ENCODE measurements at places on chromosomes 6 and 20.

- DNase-seq, result no peak
These were observed 31.6 kb upstream of the RIMS4 start for GRCh38 chr20:44841955-44842354.

DNA sequence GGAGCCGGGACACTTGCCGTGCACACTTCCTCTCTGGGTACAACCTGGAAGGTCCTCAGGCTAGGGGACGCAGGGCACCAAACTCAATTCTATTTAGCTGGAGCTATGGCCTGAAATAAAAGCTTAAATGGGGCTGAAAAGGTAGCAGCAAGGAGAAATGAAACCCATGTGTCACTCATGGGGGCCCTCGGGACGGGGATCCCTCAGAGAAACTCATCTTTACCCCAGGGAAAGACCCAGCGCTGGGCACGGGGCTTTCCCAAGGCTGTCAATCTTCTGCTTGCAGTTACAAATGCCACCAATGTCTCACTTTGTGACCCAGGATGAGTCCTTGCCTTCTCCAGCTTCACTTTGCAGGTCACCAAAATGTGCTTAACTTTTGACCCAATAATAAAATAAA is 16.5 kb downstream of the SNAI1 start:
- DNase-seq, result no peak

DNA sequence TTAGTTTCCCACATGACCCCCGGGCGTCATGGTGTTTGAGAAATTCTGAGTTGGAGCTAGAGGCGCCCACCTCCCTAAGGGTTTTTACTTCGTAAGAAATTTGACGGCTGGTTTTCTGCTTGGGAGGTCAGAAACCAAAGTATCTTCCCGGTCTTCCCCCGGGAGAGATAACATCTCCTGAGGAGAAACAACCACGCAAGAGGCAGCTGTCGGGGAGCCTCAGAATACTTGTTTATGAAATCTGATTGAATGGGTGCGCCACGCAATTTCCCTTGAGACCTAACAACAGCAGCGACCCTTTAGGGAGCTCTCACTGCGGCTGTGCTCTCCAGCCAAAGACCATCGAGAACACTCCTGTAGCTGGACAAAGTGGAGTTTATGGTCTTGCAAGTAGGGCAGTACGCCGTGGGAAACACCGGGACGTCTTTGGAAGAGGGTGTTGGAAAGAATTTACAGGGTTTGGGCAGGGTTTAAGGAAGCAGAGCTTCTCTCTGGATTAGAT is 608 bp upstream of the EIF2S2 start:
- no peak for DNase-seq

- DNase-seq, result no peak
These were observed 7.2 kb upstream of the TRIB3 start for GRCh38 chr20:373171-373890.

DNA sequence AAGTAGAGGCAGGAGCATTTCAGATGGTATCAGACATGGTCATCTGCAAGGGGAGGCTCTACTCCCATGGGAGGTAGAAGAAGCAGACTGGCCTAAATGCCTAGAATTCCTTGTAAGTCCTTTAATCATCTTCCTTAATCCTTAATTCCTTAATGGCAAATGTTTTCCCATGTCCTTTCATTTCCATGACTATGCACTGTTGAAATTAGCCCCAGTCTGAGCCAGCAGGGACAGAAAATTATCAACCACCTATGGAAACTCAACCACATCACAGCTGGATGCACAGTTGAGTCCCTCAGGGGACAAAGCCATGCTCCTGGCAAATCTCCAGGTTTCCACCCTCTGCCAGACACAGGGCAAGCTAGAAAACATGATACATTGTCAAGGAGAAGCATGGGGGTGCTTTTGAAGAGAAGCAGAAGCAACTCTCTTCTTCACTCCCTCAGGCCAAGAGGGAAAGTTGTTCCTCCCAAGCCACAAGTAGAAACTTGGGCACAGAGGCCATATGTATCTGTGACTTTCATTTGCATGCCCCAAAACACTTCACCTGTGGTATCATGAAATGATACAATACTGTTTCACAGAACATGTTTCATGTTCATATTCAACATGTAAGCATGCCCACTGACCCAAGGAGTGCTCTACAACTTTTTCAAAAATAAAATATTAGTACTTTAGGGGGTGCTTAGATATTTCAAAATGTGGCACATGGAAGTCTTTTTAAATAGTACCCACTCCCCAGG is 683.6 kb downstream of the KIF16B start:
- DNase-seq, result no peak

GRCh38 chr20:24937579-24937978 is 11.5 kb upstream of the CST7 start:
- no peak for DNase-seq

DNA sequence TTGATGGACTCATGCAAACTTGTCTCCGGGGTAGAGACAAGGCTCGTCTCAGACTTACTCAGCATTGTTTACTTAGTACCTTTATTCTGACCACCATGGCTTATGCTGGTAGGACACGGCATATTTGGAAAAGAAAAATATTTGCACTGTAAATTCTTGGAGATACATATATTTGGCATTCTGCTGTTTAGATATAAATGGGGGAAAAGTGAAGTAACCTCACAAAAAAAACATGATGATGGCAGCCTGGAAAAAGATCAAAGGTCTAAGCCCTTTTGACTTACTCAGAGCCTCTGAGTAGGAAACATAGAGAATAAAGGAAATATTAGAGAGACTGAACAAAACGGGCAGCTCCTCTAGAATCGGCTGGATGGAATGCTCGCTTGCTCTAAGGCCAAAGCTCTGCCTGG is 32.5 kb downstream of the PDE10A start:
- no peak for DNase-seq

GRCh38 chr6:78911218-78911940 is 44.0 kb downstream of the IRAK1BP1 start:
- no peak for DNase-seq

- DNase-seq, result no peak
These were observed 122.8 kb downstream of the C6orf118 start for GRCh38 chr6:165186441-165187205.

DNA sequence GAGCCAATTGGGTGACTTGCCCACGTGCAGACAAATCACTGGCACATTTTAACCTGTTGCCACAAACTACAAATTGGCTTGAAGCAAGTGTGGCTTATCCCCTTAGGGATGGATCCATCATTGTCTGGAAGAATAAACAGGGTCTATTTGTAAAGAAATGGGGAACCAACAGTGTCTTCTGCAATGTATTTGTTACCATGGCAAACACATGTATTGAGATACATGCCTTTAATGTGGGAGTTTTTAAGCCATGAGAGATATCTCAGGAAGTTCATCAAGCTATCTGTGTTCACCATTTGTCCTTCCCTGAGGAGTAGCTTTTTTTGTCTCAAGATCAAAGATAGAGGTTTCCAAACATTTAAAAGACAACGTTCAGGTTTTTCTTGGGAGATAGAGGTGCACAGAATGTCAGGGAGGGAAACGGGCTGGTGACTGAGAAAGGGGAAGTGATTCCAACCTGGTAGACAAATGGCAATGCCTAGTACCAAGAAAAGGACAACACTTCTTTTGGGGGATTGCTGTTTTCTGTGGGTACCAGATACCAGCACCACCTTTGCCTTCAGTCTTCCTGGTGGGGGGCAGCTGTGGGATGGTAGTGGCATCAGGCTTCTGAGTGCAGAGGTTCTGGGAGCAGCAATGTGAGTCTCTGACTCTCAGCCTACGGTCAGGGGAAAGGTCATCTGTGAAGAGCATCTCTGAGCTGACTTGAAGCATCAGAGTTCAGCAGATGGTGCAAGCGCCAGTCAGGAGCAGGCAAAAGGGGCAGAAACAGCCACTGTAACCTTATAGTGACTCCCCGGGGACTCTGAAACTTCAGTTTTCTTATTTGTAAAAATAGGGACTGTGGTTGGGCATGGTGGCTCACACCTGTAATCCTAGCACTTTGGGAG is 20.1 kb upstream of the BCAS1 start:
- DNase-seq, result no peak

DNA sequence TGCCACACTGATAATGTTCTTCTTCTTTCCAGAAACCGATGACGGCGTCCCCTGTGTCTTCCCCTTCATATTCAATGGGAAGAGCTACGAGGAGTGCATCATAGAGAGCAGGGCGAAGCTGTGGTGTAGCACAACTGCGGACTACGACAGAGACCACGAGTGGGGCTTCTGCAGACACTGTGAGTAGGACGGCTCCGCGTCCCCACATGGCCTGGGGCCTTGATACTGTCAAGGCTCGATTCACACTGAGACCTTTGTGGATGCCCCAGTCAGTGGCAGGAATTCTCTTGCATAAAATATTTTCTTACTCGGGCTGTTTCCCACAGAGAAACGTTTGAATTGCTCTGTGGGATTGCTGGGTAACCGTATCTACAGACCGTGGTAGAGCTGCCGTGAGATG is 41.5 kb upstream of the SLC22A1 start:
- no peak for DNase-seq

DNA sequence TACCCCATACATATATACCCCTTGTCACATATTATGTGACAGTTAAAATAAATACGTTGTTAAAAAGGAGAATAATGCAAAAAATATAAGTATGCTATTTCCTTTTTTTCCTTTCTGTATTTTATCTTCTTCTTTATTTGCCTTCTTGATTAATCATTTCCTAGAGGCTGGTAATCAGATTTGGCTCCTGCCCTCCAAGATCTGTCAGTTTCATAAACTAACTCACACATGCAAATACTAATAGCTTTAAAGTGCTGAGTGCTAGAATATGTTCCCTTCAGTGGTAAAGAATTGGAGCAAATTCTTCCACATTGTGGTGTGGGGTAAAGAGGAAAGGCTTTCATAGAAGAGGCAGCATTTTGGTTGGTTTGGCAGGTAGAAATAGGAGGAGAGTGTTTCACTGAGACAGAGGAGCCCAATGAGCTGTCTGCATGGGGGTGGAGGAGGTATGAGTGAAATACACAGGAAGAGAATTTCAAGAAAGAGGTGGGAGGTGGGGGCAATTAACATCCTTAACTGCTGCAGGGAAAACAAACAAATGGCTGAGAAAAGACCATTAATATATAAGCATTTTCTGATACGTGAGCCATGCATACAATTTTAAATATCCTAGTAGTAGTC is 523.9 kb downstream of the BMP2 start:
- DNase-seq, result no peak

DNA sequence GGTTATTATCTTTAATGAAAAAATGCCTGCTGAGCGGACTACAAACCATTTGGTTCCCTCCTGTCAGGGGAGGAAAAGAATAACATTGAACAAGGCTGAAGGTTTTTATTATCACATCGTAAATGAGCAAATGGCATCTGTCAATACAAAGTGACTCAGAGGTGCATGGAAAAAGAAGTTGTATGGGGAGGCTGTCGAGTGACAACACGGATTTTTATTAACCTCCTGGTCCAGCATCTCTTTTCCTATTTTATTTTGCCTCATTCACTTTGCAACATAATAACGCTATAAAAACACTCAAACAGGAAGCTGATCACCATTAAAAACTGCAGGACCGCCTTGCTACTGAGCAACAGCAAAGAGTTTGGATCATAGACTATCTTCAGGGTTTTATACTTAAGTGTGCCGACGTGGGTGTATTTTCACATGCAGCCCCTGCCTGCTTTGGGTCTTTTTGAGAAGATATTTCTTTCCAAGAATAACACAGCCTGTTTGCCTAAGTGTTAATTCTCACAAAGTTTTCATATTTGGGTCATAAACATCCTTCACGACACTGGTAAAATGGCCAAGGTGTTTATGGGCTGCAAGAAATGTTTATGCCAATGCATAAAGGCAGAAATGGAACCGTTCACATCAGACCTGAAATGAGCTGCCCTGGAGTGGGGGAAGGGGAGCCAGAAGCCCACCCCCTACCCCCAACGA is 132.1 kb upstream of the SALL4 start:
- DNase-seq, result no peak

DNA sequence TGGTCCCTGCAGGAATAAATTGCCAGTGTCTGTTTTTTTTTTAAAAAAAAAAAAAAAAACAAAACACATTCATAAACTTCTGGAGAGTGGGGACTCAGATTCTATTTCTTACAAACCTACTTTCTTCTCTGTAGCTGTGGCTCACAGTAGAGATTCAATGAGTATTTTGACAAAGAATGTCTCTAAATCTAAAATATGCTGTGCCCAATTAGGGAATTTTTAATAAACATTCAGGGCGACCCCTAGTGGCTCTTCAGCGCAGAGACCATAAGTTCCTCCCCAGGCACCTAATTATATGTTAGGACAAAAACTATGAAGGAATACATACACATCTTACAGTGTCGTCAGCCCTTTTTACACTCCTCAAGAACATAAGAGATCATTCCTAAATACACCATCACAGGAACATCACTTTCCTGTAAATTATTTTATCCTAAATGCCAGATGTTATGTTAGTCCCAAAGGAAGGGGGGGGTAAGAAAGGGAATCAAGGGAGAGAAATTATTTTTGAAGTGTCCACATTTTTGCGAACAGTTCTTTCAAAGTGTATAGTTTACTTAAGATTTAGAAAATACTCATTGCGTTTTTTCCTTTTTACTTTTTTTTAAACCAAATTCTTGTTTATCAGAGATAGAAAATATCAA is 21.8 kb upstream of the NAA20 start:
- DNase-seq, result no peak

- no peak for DNase-seq
These were observed 23.8 kb downstream of the SMLR1 start for GRCh38 chr6:130851026-130851425.

- DNase-seq, result no peak
These were observed 37.6 kb downstream of the SULF2 start for GRCh38 chr20:47747669-47748031.

DNA sequence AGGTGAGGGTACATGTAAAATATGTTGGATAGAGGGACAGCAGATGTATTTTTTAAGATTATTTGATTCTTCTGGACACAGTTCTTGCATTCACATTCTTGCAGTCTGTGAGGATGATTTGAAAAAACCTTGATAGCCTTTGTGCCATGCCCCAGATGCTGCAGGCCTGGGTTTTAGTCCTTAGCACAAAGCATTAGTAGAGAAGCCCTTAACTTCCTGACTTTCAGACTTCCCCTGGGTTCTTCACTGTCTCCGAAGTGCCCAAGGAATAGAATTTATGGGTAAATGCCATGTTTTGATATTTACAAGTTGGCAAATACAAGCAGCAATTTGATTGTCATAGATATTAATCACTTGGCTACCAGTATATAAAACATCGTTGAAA is 67.6 kb upstream of the SUPT3H start:
- DNase-seq, result no peak

DNA sequence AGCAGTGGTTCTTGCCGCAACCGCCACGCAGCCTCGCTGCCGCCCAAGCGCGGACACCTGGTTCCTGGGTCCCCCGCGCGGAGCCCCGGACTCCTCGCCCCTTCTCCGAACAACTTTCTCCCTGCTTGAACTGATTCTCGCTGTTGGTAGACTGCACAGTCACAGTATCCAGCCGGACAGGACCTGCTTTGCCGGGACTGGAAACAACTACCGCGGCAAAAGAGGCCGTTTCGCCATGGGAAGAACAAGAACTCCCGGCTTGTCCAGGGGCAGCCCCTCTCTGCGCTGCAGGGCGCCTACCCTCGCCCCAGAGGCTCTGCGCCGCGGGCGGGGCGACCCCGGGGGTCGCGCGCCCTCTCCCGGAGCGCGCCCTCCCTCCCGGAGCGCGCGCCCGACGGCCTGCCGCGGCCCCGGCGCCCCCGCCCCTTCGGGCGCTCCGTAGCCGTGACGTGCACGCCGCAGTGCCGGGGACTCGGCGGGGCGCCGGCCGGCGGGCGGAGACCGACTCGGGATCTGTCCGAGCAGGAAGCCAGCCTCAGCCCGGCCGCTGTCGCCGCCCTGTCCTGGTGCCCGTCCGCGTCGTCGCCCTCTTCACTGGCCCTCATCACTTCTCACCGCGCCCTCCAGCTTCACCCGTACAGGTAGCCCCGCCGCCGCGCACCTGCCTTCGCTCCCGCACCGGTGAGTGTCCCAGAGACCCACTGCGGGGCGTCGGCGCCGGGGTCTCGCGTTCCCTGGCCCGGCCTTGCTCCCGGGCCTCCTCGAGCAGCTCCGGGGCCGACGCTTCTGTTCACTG is at the start of gene MYO6:
MYO6 (plus strand) TSS at position 497 of the 796 bp plus-strand sequence. CDS start 68,309 bp downstream, outside the sequence.
- peak; percentile 26 for DNase-seq

Data from activated T-helper 9 cell treated with anti-CD3 and anti-CD28 coated beads, Interleukin-2, amount 50 U/mL, for 16 hours (primary cell).